HFF-Myc (cell line): ENCODE measurements at places on chromosomes 1 and 21.

DNA sequence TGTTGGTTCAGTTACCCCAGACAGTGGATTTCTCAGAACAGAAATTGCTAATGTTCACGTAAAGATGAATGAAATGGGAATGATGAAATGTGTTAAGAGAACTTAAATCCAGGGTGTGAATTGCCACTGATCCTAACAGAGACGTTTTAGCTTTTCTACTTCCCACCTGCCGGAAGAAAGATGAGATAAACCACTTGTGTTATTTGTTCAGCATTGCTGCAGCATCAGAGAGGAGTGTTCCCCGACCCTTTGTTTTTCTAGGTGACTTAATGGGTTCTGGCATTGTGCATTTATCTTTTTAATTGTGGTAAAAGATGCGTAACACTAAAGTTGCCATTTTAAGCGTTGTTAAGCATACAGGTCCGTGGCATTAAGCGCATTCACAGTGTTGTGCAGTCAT lies 122.3 kb downstream of the GALNT2 start:
- no peak for DNase-seq

DNA sequence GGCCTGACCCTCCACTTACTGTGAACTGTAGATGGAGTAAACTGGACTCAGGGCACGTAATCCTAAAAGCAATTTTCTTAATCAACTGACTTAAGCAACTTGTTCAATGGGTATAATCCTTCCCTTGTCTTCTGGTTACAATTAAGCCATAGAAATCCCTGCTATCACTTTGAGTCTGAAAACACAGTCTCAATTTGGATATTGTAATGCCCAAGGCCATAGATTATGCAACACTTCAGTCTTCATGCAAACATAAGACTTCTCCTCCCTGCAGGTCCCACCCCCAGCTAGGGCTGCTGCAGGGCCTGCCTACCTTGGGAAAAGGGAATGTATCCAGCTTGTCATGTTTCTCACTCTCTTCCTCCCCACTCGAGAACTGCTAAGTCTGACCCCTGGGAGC lies 6.2 kb upstream of the SLC5A9 start:
- DNase-seq = no peak

DNA sequence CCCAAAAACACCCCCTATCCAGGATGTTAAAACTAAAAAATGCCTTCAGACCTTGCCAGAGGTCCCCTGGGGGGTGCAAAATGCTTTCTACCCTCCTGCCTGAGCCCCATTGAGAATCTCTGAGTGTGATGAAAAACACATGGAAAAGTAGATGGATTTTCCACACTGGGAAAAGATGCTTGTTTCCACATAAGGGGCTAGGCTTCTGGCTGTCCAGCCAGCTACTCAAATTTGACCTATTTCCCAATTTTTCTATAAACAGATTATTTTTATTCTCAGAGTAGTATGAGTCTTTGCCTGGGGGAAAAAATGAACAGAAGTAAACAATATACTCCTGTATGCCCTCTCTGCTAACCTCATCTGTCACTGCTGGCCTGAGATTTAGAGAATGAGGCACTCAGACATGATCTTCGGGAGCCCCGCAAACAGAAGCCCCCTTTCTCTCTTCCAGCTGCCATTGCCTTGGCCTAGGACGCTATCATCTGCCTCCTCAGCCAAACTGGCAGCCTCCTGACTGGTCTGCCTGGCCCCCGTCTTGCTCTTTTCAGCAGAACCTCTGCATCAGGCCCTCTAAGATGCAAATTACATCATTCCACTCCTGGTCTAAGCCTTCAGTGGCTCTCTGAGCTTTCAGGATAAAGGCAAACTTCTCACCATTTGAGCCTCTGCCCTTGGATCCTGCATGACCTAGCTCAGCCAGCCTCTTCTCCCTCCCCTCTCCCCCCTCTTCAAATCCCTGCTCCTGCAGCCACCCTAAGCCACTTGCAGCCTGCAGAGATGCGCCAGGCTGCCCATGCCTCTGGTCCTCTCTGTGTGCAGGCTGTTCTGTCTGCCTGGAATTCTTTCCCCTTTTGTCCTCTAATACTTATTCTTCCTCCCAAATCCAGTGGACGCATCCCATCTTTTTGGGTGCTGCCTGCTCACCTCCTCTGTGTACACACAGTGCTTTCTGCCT lies 39.7 kb upstream of the TMEM125 start:
- DNase-seq = no peak

- DNase-seq = no peak
Measured at GRCh38 chr1:6246497-6247467, 2.8 kb downstream of the HES3 start.

GRCh38 chr1:200099040-200099439 lies 71.5 kb downstream of the NR5A2 start:
- DNase-seq = no peak

DNA sequence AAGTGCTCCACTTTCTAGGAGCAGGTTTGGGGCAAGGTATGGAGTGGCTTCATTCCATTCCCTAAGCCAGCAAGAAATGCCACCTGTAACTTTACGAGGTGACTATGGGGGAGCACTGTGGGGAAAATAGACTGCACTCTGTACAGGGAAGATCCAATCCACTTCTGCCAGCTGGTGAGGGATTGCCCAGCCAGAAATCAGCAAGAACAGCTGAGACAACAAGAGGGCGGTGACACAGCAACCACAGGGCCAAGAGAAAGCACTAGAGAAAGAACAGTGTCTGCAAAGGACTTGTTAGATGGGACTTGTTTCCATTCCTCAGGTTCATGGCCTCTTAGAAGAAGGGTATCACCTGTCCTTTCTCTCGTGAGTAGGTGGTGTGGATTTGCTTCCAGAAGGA lies 19.6 kb downstream of the CAPN8 start:
- DNase-seq = no peak

- DNase-seq = no peak
Measured at GRCh38 chr1:183914276-183914675, 109.4 kb downstream of the RGL1 start.
